ENCODE measurements at places on chromosomes 4 and X.

DNA sequence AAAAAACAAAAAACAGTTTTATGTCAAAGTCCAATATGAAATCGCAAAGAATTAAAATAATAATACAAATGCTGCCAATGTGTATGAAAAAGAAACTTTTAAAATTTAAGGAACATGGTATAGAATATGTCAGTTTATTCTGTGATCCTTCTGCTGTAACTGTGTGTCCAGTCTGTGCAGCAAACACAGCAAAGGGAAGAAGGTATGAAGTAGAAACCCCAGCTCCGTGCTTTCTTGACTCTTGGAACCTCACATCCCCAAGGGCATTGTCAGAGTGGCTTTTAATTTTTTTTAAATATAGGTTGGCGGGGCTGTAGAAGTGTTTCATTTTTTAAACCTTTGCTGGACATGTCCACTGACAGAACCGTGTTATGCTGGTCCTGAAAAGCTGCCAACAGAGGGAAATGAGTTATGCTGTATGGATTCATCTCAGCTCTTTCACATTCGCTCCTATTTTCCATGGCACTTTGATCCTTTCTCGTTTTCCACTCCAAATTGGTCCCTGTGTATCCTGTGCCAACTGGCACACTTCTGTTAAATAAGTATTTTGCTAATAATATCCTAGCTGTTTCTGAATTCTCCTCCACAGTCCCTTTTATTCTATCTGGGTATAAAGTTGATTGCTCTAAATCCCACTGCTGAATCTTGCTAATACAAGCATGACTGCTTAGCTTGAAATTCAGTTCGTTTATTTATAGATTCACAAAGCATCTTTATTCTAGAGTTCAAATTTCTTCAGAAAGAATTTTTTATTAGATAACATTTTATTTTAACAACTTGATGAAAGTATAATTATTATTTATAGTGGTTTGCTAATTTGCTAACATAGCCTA is 127.0 kb upstream of the DDIT4L start:
- DNase-seq, result no peak

DNA sequence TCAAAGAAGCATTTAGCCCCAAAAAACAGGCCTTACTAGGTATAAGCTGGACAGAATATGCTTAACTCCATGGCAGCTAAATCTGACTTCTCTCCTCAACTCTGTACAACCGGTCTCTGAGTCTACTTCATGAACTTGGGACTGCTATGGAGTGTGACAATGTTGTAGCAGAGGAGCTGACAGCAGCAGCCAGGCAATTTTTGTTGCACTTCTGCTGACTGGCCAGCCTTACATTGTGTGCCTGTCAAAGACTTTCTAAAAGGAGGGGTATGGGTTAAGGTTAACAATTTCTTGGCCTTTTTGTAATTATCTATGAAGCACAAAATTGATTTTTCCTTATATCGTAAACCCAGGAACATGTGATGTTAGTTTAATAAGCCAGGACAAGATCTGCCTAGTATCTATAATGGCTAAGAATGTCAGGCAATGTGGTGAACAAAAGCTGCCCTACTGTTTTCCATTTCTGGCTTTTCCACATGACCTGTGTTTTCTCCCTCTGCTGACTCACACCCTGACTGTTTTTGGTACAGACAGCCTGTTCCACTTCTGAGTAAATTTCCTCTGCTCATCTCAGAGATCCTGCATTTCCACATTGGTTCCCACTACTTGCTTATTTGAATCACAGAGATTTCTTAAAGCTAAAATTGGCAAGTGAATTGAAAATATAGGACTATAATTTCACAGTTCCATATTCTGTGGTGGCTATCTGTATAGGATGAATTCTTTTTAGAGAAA is 9.3 kb downstream of the NOX1 start:
- DNase-seq, result no peak

DNA sequence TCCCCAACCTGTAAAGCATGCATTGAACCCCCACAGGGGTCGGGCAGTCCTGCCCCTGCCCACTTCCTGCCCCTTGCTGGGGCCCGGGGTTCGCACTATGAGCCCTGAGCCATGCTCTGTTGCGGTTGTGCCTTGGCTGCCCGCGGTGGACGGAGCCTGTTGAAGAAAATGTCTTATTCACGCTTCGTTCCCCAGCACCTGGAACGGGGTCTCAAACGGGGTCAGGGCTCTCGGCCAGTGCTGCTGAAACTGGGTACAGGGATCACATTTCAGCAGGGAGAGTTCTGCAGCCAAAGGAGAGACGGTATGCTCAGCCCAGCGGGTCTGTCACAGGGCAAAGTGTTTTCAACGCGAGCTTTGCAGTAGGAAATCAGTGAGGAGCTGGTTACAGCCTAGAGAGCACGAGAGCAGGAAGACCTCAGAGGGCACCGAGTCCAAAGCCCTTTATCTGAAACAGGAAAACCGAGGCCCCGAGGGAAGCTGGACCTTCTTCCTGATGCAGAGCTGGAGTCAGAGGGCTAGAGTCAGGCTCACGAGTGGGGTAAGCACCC is 46.3 kb upstream of the AFAP1 start:
- DNase-seq, result no peak

- DNase-seq, result peak; percentile 19
Observed at GRCh38 chr4:41160856-41161255, 53.5 kb downstream of the APBB2 start.

- no peak for DNase-seq
Observed at GRCh38 chrX:38879631-38880220, 78.5 kb downstream of the MID1IP1 start.

DNA sequence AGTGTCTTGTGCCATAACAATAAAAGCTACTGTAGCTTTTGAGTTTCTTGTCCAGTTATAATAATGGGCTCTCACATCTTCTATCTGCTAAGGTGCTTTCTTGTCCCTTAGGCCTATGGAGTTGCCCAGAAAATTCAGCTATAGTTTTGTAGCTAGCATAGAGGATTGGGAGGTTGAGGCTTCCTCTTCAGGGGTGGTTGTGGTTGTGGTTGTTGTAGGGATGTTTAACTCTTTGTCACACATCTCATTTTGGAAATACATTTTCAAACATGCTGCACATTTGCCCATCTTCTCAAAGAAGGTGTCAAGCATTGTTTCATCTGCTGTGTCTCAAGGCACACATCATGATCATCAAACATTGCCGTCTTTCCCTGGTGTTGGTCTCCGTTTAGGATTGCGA is 65.0 kb downstream of the ATXN3L start:
- DNase-seq, result no peak

DNA sequence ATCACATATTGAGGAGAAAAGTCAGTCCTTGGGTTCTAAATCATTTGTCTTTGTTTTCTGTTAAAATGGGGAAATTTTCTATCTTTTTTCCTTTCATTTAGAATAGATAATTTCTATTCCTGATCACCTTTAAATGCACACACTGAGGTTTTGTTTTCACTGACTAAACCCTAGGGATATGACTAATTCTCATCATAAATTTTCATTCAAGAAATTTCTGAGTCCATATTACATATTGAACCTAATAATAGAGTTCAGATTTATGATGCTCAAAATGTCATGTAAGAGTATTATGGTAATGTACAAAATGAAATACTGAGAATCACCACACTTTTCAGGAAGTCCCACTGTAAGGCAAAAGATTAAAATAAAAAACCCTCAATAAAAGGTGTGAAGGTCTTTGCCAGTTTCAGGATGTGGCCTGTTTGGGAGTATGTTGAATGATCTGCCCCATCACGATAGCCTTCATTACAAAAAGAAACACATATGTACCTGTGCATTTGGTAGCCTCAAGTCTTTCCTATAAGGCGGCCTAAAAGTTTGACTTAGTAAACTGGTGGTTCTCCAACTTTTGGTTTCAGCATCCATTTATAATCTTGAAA is 49.4 kb downstream of the LEF1 start:
- no peak for DNase-seq

GRCh38 chr4:113094802-113095201 is 45.3 kb downstream of the ANK2 start:
- no peak for DNase-seq

- DNase-seq, result no peak
Observed at GRCh38 chr4:107392951-107393350, 327.1 kb downstream of the PAPSS1 start.

GRCh38 chr4:125283707-125284279 is 31.0 kb upstream of the FAT4 start:
- DNase-seq, result no peak

DNA sequence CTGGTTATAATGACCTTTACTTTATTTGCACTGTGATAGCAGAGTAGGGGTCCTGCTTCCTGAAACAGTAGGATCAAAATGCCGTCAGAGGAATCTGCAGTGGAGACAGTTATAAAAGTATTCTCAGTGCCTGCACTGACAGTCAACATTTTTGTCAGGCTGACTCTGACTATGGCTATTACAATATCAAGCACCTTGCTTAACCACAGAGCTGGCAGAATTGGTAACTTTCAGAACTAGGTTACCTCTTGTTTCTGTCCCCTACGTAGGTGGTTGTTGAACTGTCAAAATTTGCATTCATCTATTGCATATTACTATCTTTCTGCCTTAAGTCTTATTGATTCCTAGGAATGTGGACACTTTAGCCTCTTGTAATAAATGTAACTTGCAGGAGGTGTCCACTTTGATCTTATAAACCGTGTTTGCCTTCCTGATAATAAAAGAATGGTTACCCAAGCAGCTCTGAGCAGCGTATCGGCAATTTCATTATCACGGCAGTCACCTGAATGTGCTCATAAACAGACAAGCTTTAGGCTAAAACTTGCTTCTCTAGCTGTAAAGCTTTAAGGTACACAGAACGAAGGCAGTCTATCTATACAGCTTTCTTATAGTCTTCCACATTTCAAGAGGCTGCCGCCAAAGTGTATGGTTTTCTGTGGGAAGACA is 353.0 kb upstream of the GALNT7 start:
- no peak for DNase-seq

GRCh38 chr4:95178938-95179337 is 369.8 kb downstream of the UNC5C start:
- no peak for DNase-seq

GRCh38 chr4:83890816-83891215 is 354.9 kb downstream of the GPAT3 start:
- DNase-seq, result no peak

DNA sequence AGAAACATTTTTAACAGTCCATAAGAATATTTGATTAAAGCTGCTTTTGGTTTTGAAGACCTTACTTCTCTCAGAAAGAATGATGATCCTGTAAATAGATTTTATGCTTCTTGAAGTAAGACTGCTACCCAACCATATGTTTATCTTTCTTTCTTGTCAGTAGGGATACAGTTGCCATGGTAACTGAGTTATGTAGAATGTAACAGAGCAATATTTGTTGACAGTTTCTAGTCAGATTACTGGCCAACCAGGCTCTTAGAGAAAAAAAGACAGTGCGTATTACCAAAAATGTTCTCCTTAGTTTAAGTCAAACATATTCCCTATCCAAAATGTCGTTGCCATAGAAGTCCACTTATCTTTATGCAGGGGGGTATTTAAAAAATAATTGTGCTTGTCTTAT is 456.8 kb downstream of the PRR32 start:
- no peak for DNase-seq

- DNase-seq, result no peak
Observed at GRCh38 chrX:146907391-146908240, 93.1 kb upstream of the CXorf51A start.

DNA sequence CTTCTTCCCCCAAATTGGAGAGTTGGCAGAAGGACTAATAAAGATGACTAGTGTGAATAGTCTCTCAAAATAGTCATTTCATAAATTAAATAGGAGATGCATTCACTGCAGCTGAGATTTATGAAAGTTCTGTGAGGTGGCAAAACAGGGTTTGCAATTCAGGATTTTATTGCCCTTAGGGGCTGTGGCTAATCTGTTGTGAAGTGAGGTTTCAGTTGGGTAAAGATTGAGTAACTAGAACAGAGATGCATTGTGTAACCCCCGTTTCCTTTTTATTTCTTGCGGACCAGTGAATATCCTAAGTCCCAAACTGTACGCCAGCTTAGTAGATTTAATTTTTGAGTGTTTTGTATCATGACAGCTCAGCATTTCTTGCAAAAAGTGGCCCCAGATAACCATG is 16.2 kb upstream of the SCRG1 start:
- no peak for DNase-seq
